ENCODE measurements at places on chromosomes 2 and 18. TPM values are rescaled to one million over a fixed set of nuclear protein-coding genes. Genes with fewer than 3 reads are reported as not detected.

DNA sequence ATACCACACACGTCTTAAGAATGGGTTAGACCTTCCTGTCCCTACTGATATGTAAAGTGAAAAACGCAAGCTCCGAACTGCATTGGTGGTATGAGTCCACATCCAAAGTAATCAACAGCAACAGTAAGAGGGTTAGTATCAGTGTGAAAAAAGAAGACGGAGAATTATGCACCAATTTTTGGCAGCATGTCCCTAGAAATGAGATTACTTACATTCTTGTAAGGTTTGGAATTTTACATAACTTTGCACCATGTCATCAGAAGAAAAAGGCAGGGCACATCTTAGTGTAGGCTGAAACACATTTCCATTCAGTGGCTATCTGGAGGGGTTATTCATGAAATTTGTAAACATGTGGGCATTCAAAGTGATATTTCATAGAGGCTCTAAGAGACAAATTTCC is 88.2 kb downstream of the LONRF2 start:
- H3K4me1 ChIP-seq: no peaks in the 10 kb centered on the region
- no peak overlapping the region for H3K4me3 ChIP-seq
- no peak for DNase-seq
- H3K27ac ChIP-seq: no peak overlapping the region
- no peaks in the 10 kb centered on the region for H3K27me3 ChIP-seq

FEV gene
- not detected for total RNA-seq

FAHD2B gene
- 34.5 TPM for total RNA-seq

DNA sequence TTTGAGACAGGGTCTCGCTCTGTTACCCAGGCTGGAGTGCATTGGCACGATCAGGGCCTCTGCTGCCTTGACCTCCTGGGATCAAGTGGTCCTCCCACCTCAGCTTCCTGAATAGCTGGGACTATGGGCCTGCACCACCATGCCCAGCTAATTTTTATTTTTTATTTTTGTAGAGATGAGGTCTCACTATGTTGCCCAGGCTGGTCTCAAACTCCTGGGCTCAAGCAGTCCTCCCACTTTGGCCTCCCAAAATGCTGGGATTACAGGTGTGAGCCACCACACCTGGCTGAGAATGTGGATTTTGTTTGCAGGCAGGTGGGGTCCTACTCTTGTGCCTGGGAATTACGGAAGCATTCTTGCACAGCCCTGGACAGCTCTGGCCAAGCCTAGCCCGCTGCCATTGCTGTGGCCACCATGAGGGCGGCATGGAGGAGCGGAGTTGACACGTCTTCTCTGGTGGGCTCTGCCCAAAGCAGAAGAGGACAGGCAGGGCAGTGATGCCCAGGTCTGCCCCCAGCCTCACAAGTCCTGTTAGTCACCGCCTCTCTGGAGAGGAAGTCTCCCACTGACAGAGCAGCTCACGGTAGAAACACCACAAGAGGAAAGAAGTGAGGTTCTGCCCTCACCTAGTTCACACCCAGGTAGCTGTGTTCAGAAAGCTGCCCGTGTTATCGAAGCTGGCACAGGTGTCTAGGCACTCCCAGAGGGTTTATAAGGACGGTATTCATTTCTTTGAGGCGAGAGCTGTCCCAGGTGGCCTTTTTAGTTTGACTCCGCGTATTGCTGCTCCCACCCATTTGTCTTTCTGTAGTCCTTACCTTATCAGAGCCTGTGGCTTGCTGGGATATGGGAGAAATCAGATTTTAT is 46.2 kb downstream of the ARMC9 start:
- DNase-seq: no peak
- no peak overlapping the region for H3K4me3 ChIP-seq
- peaks cover 7% of the 10 kb centered on the region for H3K36me3 ChIP-seq

SAG gene
- total RNA-seq: not detected

DNA sequence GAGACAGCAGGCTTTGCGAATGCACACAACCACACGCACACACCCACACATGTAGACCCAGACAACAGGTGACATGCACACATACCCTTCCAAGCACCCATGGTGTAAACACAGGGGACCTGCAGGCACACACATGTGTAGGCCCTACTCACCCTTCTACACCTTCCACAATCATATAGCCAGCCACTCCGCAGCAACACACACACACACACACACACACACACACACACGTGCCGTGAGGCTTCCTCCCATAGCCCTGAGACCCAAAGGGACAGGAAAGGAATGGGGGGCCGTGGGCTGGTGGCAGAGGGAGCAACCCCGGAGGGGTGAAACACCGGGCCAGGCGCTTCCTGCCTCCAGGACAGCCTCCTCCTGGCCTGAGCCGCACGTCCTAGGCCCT is 37.4 kb downstream of the BIN1 start:
- no peak overlapping the region for H3K27ac ChIP-seq
- no peaks in the 10 kb centered on the region for H3K27me3 ChIP-seq
- H3K4me1 ChIP-seq: no peaks in the 10 kb centered on the region
- no peak for DNase-seq
- H3K36me3 ChIP-seq: no peaks in the 10 kb centered on the region

GRCh38 chr2:95053543-95053942 is 28.0 kb downstream of the MAL start:
- no peaks in the 10 kb centered on the region for H3K36me3 ChIP-seq
- no peaks in the 10 kb centered on the region for H3K27me3 ChIP-seq
- DNase-seq: peak; percentile 58
- H3K4me1 ChIP-seq: no peaks in the 10 kb centered on the region
- peak overlapping the region; percentile 47 for H3K4me3 ChIP-seq
- H3K27ac ChIP-seq: no peak overlapping the region

DNA sequence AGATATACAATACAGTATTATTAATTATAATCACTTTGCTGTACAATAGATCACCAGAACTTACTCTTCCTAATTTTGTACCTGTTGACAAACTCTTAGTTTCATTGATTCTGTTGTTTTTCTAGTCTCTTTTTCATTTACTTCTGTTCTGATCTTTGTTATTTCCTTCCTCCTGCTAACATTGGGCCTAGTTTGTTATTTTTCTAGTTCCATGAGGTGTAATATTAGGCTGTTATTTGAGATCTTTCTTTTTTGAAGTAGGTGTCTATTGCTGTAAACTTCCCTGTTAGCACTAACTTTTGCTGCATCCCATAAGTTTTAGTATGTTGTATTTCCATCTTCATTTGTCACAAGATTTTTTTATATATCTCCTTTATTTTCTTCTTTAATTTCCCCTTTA is 55.1 kb downstream of the LIMS1 start:
- DNase-seq: no peak
- H3K4me3 ChIP-seq: no peak overlapping the region
- no peaks in the 10 kb centered on the region for H3K27me3 ChIP-seq
- no peaks in the 10 kb centered on the region for H3K36me3 ChIP-seq

FABP1 gene
- not detected for total RNA-seq

GRCh38 chr2:188664951-188665595 is 309.1 kb upstream of the COL3A1 start:
- no peaks in the 10 kb centered on the region for H3K36me3 ChIP-seq
- H3K27ac ChIP-seq: no peak overlapping the region
- DNase-seq: no peak
- no peaks in the 10 kb centered on the region for H3K4me1 ChIP-seq
- H3K27me3 ChIP-seq: no peaks in the 10 kb centered on the region

GRCh38 chr2:176647325-176648165 is 378.3 kb downstream of the MTX2 start:
- H3K27ac ChIP-seq: no peak overlapping the region
- H3K4me3 ChIP-seq: no peak overlapping the region
- no peaks in the 10 kb centered on the region for H3K36me3 ChIP-seq
- DNase-seq: no peak

GPR35 gene
- total RNA-seq: 1.4 TPM

- DNase-seq: no peak
- H3K27ac ChIP-seq: no peak overlapping the region
- H3K27me3 ChIP-seq: no peaks in the 10 kb centered on the region
- H3K4me1 ChIP-seq: no peaks in the 10 kb centered on the region
- no peak overlapping the region for H3K4me3 ChIP-seq
- peaks cover 9% of the 10 kb centered on the region for H3K36me3 ChIP-seq
Observed at GRCh38 chr2:230809677-230810251, 55.0 kb upstream of the ITM2C start.

- no peak overlapping the region for H3K4me3 ChIP-seq
- H3K27ac ChIP-seq: no peak overlapping the region
- no peaks in the 10 kb centered on the region for H3K27me3 ChIP-seq
- H3K36me3 ChIP-seq: peaks cover 6% of the 10 kb centered on the region
- peaks cover 3% of the 10 kb centered on the region for H3K4me1 ChIP-seq
Observed at GRCh38 chr2:232981356-232981755, 31.7 kb downstream of the NGEF start.

DNA sequence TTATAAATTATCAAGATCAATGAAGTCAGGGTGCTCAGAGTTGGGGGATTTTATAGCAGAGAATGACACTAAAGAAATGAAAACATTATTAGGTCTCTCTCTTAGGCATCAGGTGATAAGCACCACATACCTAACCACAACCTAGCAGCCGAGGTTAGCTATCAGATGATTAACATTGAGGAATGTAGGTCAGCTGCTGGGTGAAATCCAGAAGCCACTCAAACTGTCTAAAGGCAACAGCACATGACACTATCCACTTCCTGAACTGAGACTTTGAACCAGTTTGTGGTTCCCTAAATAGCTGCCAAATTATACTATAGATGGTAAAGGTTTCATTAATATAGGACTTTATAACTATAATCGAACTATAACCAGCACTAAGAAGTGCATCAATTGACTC is 4.7 kb downstream of the EPG5 start:
- H3K27ac ChIP-seq: no peak overlapping the region
- no peaks in the 10 kb centered on the region for H3K27me3 ChIP-seq
- no peak for DNase-seq
- peaks cover 5% of the 10 kb centered on the region for H3K36me3 ChIP-seq

DNA sequence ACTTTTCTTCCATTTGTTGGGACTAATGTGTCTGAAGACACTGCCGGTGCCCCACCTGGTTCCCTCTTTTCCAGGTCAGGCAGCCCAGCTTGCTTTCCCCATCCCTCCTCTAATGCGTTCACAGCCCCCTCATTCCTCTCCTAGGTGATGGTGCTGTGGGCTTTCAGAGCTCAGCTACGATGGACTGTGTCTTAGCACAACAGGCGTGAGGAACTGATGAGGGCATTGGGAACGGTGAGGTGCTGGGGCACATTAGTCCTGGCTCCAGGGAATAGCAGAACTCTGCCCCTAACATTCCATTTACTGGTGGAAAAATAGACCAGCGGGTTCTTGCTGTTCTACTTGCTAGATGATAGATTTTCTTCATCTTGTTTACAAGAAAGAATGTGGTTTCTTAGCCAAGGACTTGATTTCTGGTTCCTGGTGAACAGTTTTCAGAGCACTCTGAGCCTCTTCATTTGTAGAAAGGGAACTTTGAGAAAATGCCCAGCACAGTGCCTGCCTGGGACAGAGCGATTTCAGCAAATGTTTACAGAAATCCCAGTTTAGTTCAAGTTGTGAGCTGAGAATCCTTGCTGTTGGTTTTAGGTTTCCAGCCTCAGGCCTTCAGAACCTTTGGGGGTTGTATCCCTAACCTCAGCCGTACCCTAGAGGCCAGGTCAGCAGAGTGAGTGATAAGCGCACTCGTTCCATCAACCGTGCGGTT is 42.5 kb downstream of the LDLRAD4 start:
- H3K4me1 ChIP-seq: no peaks in the 10 kb centered on the region
- no peaks in the 10 kb centered on the region for H3K36me3 ChIP-seq
- H3K27me3 ChIP-seq: no peaks in the 10 kb centered on the region
- no peak overlapping the region for H3K4me3 ChIP-seq
- no peak overlapping the region for H3K27ac ChIP-seq
- no peak for DNase-seq

ASB18 gene
- not detected for total RNA-seq

CRYBA2 gene
- total RNA-seq: not detected

DNA sequence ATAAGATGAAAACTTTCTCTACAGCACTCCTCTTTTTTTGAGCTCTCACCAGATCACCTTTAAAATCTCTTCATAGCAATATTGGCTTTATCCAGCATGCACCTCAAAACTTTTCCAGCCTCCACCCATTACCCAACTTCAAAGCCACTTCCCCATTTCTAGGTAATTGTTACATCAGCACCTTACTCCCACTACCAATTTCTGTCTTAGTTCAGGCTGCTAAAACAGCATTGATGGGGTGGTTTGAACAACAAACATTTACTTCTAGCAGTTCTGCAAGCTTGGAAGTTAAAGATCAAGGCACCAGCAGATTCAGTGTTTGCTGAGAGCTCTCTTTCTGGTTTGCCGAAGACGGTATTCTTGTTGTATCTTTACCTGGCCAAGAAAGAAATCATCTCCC is 114.0 kb upstream of the SLC39A10 start:
- DNase-seq: no peak
- no peaks in the 10 kb centered on the region for H3K4me1 ChIP-seq
- no peak overlapping the region for H3K4me3 ChIP-seq
- H3K27ac ChIP-seq: no peak overlapping the region

CD207 gene
- not detected for total RNA-seq

GRCh38 chr2:21939967-21940366 is 816.2 kb downstream of the TDRD15 start:
- H3K27ac ChIP-seq: no peak overlapping the region
- DNase-seq: no peak
- H3K4me1 ChIP-seq: no peaks in the 10 kb centered on the region
- H3K27me3 ChIP-seq: no peaks in the 10 kb centered on the region
- no peak overlapping the region for H3K4me3 ChIP-seq
- no peaks in the 10 kb centered on the region for H3K36me3 ChIP-seq

ANKRD62 gene
- not detected for total RNA-seq

DNA sequence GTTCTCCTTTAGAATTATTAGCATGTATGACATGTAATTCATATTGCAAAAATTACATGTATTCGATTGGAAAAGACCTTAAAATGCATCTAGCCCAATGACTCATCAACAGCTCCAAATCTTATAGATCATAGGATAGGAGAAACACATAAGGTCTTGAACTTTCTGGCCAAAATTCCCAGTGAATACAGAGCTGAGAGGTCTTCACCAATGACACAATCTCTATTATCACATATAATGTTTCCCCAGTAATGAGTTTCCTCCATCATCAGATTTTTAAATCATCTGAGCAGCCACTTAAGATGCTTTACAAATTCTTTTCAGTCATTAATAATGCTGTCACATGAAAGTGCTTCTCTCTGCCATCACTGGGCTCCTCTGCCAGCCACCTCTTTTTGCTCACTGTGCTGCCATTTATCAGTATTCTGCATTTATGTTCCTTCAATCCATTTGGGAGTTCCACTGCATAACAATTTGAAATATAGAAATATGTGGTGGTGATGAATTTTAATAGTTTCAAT is 804.9 kb downstream of the SUCLG1 start:
- no peaks in the 10 kb centered on the region for H3K36me3 ChIP-seq
- H3K27me3 ChIP-seq: no peaks in the 10 kb centered on the region
- H3K4me1 ChIP-seq: no peaks in the 10 kb centered on the region
- H3K4me3 ChIP-seq: no peak overlapping the region
- DNase-seq: no peak
- H3K27ac ChIP-seq: no peak overlapping the region

GRCh38 chr2:84197901-84198300 is 261.2 kb downstream of the SUCLG1 start:
- no peak overlapping the region for H3K27ac ChIP-seq
- H3K27me3 ChIP-seq: no peaks in the 10 kb centered on the region
- no peaks in the 10 kb centered on the region for H3K36me3 ChIP-seq
- DNase-seq: no peak
- no peak overlapping the region for H3K4me3 ChIP-seq
- H3K4me1 ChIP-seq: no peaks in the 10 kb centered on the region

All from H9 (cell line).